ENCODE measurements at places on chromosomes 7 and 10.

GRCh38 chr10:33395201-33395600 is 60.7 kb upstream of the NRP1 start:
- DNase-seq, result no peak

GRCh38 chr10:76168437-76168836 is 737.0 kb downstream of the LRMDA start:
- no peak for DNase-seq

DNA sequence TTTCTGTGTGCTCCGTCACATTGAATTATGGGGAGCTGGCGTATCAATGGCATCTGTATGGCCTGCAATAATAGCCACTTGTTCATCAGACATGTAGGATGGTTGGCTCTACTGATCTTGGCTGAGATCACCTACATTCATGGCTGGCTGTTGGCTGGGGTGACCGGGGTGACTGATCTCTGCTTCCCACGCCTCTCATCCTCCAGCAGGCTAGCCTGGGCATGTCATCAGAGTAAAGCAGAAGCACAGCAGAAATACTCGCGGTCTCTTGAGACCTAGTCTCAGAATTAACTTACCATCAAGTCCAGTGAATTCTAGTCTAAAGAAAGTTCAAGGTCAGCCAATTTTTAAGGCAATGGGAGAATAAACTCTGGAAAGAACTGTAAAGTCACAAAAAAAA is 257.7 kb upstream of the GLI3 start:
- no peak for DNase-seq

DNA sequence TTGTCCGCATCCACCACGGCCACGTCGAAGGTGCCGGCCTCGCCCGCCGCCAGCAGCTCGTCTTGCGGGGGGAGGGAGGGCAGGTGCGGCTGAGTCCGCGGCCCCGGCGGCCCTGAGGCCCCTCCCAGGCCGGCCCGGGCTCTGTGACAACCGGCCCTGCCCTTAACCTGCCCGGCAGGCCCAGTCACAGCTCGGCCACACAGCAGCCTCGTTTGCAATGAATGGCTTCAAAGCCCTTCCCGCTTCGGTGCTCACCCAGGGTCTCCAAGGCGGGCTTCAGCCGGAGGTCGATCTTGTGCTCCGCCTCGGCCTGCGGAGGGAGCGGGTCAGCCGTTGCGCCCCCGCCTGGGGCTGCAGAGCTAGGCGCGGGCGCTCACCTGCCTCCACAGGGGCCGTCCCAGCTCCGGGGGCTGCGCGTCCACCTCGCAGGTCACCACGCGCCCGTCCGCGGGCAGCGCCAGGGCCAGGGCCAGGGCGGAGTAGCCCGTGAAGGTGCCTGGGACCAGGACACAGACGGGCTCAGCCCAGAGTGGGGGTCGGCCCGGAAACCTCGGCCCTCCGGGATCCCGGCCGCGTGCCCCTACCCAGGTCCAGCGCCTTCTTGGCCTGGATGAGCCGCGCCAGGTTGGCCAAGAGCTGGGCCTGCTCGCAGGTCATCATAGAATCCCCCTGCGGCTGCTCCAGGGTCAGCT is 928 bp downstream of the COMTD1 start:
- DNase-seq, result peak; percentile 52

- DNase-seq, result no peak
Measured at GRCh38 chr7:18213652-18214051, 186.0 kb upstream of the PRPS1L1 start.

DNA sequence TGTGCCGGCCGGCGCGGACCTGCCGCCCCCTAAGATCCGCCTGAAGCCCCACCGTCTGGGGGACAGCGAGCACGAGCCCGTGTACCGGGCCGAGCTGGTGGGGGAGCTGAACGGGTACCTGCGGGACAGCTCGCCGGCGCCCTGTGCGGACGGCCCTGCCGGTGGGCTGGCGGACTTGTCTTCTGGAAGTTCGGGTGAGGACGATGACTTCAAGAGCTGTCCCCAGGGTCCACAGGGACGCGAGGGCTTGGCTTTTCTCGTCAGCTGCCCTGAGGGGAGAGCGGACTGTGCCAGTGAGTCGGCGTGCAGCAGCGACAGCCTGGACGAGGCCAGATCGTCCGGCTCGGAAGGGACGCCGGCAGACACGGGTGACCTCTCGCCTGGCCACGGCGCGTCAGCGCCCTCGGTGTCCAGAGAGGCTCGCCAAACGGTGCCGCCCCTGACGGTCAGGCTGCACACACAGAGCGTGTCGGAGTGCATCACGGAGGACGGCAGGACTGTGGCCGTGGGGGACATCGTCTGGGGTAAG is 8.5 kb downstream of the PWWP2B start:
- DNase-seq, result no peak

DNA sequence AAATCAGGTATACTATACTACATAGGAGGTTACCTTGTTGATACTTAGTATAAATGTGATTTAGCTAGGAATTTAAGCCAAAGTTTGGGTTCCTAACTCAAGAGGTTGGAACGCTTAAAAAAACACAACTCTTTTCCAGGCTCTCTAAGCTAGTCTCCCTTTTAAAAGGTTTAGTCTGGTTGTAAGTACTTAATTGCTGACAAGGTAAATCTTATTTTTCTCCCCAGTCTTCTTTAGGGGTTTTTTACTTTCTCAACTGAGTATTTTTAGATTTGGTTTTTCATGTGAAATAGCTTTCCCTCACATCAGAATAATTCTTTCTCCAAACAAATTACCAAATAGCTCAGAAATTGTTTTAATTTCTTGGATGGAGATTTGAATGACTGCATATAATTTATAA is 20.8 kb upstream of the CTTNBP2 start:
- no peak for DNase-seq

GRCh38 chr10:13659887-13660550 is 73.3 kb downstream of the PRPF18 start:
- peak; percentile 72 for DNase-seq

DNA sequence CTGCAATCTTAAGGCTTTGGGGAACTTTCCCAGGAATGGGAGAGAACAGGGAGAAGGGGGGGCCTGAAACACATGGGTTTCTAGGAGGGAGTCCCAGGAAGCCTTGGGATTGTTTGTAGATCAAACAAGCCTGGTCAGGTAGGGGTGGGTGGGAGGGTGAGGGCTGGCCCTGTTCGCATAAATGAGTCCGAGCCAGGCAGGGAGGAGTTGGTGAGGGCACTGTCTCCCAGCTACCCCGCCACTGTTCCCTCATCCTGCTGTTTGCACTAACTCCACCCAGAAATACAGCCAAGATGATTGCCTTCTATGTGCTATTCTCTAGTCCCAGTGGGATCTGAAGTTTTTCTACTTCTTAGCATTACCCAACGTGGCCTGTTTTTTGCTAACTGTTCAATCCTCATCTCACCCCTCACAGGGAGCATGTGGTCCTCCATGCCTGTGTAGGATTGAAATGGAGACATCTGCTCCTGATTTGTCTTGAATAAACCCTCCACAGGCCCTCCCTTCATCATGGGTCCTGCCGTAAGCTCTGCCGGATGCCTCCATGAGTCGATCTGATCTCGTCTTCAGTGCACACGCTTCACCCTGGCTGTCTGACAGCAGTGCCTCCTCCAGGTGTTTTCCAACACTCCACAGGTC is 257.0 kb downstream of the COBL start:
- DNase-seq, result no peak

DNA sequence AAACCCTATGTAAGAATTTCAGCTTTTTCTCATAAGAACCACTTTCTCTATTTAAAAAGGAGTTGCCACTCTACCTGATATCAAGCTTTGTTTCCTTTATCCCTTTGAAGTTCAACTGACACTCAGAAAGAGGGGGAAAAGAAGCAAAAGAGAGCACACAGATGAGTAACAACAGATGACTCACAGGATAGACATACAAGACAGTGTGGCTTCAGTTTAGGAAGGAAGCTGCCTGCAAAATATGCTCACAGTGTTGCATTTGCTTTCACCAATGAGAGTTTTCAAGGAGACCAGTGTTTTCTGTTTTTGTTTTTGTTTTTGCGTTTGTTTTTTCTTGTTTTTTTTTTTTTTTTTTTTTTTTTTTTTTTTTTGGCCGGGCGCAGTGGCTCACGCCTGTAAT is 1181.6 kb downstream of the DNAJB9 start:
- no peak for DNase-seq

DNA sequence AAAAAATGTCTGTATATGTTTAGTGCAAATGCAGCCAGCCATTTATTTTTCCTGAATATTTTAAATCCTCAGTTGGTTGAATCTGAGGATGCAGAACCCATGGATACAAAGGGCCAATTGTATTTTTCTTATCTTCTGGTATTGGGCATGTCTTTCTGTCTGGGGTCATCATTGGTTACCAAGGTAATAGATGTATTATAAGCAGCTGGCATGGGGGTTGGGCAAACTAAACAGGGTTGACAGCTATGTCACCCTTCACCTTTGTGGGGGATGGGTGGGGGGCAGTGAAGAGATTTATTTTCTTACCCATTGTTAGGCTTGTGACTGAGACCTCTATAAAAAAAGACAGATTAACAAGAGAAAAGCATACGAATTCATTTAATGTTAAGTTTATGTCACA is 38.8 kb downstream of the CDHR3 start:
- DNase-seq, result no peak

DNA sequence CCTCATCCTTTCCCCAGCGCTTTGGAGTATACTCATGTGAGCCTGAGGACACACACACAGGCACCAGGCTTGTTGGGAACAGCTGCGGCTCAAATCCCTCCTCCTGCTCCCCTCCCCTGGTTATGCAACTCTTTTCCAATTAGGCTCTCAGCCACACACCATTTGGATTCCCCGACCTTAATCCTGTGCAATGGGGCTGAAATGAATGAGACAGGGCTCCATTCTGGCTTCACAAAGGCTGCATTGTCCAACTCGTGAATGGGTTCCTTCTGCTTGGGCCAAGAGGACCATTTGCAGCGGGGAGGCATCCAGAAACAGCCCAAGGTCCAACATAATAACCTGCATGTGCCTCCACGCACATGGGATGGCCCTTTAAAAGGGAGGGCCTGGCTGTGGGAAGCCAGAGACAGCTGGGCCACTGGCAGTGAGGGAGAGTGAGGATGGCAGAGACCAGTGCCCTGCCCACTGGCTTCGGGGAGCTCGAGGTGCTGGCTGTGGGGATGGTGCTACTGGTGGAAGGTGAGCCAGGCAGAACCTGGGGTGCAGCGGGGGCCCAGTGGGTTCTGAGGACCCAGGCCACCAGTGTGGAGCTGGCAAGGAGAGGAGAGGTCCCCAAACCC is at the start of gene RGR:
Gene RGR, plus strand, starts transcription at position 403 of the 620 bp plus-strand sequence. Its CDS starts 38 bp downstream, at position 441.
- no peak for DNase-seq

DNA sequence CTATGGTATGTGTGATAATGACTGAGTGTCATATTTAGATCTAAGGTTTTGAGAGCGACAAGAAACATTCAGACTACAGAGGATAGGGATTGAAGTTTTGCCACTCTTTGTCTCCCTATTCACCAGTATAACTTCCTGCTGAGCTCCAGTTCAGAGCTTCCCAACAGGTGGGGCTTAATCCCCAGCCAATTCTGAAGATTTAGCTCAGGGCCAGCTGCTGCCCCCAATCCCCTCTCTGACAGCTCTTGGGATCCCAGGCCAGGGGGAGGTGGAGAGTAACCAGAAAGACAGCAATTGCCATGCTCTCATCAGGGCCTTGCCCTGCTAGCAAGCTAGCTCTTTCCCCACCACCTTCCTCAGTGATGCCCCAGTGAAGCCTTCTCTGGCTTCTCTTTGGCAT is 57.8 kb downstream of the TRIL start:
- DNase-seq, result no peak

GRCh38 chr7:49700841-49701240 is 72.6 kb upstream of the VWC2 start:
- no peak for DNase-seq

GRCh38 chr7:19939746-19940145 is 166.3 kb upstream of the TMEM196 start:
- DNase-seq, result no peak

DNA sequence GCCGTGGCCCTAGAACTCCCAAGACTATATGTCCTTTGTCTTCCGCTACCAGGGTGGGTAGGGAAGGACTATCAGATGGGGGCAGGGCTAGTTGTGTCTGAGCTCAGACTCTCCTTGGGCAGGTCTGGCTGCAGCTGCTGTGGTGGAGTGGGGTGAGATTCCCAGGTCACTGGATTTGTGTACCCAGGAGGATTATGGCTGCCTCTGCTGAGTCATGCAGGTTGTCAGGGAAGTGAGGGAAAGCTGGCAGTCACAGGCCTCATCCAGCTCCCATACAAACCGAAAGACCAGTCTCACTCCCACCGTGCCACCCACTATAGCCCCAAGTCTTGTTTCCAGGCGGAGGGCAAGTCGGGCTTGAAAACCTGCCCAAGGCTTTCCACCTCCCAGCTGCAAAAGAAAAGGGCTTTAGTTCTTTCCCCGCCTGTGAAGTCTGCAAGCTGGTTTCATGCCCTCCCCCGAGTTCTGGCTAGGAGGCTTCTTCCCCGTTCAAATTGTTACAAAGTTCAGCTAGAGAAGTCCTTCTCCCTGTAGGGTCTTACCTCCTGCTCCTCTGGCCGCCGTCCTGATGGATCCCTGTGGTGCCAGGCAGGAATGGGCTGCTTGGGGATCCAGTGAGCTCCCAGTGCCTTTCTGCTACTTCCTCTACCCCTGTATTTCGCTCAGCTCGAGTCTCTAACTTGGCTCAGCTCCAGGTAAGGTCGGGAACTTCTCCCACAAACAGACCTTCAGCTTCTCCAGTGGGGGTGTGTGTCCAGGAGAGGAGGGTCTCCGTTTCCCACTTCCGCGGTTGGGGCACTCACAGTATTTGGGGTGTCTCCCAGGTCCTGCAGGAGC is 106.8 kb upstream of the FGL2 start:
- no peak for DNase-seq

DNA sequence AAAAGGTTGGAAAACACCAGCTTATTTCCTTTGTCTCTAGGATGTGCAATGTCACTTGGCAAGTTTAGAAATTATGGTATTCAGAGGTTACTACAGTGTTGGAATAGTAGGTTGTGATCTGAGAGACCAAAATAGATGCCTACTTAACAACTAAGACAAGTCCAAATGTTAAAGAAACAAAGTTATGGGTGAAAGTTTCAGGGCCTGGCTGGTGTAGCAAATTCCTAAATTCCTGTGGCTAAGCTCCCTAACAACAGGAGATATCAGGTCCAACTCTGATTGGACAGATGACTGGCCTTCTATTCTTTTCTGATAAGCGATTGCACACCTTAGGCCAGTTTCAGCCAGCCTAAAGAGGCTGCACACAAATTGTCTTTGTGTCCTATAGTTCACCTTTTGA is 873.5 kb downstream of the REEP3 start:
- no peak for DNase-seq

DNA sequence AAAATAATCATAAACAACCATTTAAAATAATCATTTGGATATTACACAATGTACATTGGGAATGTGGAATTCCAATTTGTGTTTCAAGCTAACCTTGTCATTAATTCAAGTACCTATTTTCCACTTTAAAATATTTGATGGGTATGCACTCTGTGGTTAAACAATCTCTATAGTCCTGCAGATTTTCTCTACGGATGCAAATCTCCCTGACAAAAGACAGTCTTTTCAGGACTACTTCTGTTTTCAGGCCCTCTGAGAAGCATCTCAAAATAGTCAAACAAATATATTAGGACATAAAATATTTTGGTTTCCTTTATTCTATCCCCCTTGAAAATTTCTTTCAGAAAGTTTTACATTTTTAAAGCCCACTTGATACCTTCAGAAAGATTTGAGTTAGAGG is 735.6 kb upstream of the MBL2 start:
- no peak for DNase-seq

- no peak for DNase-seq
Measured at GRCh38 chr10:131726967-131727366, 173.8 kb upstream of the PPP2R2D start.

- no peak for DNase-seq
Measured at GRCh38 chr7:50358041-50358705, 53.7 kb downstream of the IKZF1 start.
